ENCODE measurements at places on chromosomes 6 and 20.

DNA sequence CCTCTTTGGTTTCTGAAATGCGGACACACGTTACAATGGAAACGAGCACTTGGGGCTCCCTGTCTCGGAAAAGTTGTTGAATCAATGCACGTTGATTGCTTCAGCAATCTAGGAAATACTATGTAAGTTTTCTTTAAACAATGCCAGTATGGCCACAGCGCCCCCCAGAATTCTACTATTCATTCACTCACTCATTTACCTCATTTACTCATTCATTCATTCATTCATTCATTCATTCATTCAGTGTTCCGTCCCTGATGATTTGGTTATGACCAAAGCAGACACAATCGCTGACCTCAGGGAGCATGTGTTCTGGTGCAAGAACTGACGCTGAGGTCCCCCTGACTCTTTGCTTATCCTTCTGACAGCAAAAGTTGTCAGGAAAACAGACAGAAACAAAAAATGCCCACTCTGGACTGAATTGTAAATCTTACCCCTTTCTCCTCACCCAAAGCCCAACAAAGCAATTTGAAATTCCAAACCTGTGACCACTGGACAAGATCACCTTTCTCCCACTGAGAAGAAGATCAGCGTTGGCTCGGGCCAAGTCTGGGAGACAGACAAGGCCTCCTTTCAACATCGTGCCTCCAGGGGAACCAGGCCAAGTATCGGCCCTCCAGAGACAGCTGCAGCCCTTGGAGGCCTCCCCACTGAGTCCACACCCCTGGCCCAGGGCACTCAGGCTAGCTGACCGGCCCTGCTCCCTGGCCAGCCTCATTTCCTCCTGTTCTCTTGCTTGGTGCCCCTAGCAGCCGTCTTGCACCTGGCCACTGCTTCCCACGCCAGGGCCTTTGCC is 15.0 kb upstream of the PMEPA1 start:
- DNase-seq = no peak

- DNase-seq = no peak
Observed at GRCh38 chr6:2945153-2945452, 26.3 kb downstream of the SERPINB6 start.

DNA sequence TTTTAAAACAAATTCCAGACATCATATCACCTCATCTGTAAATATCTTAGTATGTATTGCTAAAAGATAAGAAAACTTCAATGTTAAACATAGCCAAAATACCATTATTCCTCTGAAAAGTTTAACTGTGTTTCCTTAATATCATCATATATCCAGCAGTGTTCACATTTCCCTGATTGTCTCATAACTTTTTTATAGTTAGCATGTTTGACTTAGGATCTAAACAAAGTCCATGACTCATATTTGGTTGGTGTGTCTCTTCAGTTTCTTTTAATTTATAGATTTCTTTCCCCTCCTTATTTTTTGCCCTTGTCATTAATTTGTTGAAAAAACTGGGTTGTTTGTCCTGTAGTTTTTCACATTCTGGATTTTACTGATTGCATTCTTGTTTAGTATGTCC is 163.0 kb downstream of the RPS12 start:
- no peak for DNase-seq

- DNase-seq = no peak
Observed at GRCh38 chr6:10989587-10989986, 54.5 kb downstream of the ELOVL2 start.

- no peak for DNase-seq
Observed at GRCh38 chr20:32045999-32046398, 6.0 kb upstream of the HCK start.

DNA sequence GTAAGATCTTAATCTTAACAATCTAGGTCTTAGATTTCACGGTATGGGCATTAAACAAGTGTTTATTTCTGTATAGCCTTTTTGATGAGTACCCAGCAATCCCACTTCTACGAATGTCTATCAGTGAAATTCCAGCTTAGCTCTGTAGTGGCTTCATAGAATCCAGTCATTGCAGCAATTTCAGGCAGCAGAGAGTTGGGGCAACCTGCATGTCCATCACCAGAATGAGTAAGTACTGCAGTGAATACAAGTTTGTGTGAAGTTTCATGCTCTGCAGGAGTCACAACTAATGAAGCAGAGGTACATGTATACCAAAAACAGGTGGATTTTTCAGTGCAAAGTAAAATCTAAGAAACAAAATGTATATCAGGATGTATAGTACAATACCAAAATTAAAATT is 151.7 kb downstream of the OR2B2 start:
- DNase-seq = no peak
